Stimulated activated CD4-positive, alpha-beta T cell treated with anti-CD3 and anti-CD28 coated beads, TNF-alpha, amount 100 ng/mL, for 48 hours (primary cell): ENCODE measurements at places on chromosomes 7 and 10.

- no peak for DNase-seq
Observed at GRCh38 chr10:98135222-98135899, 904 bp downstream of the R3HCC1L start.

- no peak for DNase-seq
Observed at GRCh38 chr7:128453836-128454804, 1.6 kb upstream of the HILPDA start.

- DNase-seq, result no peak
Observed at GRCh38 chr10:124064676-124065075, 28.7 kb downstream of the CHST15 start.

DNA sequence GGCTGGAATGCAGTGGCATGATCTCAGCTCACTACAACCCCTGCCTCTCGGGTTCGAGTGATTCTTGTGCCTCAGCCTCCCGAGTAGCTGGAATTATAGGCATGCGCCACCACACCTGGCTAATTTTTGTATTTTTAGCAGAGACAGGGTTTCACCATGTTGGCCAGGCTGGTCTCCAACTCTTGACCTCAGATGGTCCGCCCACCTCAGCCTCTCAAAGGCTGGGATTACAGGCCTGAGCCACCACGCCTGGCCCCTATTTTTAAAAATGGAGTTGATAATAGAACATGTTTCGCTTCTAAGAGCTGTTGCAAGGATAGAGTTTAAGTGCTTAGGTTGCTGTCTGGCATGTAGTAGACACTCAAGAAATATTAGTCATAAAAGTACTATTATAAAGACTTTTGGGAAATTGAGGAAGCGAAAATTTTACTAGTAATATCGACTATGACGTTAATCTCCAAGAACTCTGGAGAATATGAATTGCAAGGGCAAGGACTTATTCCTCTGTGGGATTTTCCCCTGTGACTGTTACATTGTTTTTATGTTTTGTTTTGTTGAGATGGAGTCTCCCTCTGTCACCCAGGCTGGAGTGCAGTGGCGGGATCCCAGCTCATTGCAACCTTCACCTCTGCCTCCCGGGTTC is 7.9 kb downstream of the GTF2I start:
- DNase-seq, result no peak

- no peak for DNase-seq
Observed at GRCh38 chr10:117860135-117860534, 186.6 kb downstream of the RAB11FIP2 start.

DNA sequence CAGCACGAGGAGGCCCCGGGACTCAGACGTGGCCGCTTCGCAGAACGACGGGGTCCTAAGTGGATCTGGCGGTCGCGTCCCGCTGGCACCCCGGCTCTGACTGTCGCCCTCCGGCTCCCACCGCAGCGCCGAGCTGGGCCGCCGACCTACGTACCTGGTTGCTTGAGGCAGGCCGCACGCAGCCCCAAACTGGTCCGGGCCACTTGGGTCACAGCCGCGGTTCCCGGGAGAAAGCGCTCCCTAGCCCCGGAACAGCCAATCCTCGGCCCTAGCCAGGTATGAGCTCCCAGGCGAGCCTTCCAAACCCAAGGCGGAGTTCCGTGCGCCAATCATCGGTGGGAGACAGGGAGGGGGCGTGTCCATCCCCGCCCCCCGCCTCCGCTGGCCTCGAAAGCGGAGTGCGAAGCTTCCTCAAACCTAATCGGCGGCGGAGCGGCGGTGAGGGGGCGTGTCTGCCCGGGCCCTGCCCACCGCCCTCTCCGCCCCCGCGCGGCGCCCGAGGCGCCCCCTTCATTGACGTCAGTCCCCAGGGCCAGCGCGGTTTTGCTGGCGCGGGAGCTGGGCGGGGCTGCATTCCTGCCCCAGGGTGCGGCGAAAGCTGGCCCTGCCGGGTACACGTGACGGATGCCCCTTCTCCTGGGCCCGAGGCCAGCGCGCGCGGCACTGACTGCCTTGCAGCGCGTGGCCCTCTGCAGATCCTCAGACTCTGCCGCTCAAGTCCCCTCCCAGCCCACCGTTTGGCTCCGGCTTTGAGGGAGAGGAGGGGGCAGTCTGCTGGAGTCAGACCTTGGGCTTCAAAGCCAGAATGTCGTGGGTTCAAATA is at the start of gene AVPI1:
Gene AVPI1 (minus strand): TSS at position 280 of the 823 bp plus-strand sequence. CDS start 7,336 bp downstream, outside the sequence.
- peak; percentile 89 for DNase-seq

GRCh38 chr7:81684514-81685269 is 85.2 kb downstream of the HGF start:
- no peak for DNase-seq

DNA sequence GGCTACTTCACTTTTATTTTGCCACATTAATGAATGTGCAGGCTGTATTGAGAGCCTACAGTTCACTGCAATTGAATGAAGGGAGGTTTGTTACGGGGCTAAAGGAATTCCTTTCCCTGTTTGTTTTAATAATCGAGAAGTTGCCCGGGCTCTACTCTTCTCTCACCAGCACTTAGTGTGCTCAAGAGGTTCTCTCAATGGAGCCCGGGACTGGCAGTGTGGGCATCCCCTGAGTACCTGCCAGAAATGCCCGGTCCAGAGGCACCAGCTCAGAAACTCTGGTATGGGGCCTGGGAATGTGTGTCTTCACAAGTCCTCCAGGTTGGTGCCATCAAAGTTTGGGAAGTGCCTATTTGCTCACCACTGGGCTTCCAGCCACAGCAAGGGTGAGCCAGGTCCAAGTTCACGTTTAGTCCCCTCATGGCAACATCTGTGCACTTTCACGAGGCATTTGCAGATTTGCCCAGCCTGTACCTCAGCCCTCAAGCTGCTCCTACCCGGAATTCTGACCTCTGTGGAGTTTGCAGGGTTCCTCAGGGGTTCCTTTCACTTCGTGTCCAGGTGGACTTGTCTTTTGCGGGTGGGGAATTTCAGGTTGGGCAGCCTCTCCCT is 622.4 kb downstream of the SDK1 start:
- DNase-seq, result no peak

GRCh38 chr10:104734433-104734832 is 93.3 kb downstream of the SORCS3 start:
- no peak for DNase-seq

DNA sequence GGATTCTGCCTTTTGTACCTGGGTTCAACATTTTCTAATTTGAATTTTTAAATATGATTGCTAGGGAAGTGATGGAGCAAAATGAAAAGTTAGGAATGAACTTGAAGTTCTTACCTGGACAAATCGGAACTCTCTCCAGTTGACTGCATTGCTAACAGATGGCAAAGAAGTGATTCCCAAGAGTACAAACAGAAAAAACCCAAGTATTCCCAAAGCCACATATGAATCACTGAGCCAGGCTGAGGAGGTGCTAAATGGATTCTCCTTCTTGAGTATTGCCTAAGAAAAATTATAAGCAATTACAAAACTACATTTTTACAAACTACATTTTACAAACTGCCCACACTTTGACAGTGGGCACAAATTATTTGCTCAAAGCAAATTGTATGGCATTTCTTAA is 25.9 kb downstream of the STEAP4 start:
- DNase-seq, result no peak

DNA sequence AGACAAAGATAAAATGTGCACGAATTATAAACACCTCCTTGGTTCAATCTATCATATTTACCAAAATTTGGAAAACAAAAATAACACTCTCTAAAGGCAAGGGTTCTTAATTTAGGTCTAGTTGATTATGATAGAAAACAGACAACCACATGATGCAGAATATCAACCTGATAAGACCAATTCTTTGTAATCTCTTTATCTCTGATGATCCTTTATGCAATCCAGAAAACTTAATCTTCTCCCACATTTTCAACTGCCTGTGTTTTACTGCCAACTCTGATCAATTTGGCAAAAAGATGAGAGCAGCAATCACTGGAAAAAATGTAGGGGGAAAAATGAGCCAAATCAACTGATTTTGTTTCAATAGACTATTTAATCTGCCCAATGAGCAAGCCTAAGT is 148.5 kb downstream of the LRRN3 start:
- DNase-seq, result no peak

DNA sequence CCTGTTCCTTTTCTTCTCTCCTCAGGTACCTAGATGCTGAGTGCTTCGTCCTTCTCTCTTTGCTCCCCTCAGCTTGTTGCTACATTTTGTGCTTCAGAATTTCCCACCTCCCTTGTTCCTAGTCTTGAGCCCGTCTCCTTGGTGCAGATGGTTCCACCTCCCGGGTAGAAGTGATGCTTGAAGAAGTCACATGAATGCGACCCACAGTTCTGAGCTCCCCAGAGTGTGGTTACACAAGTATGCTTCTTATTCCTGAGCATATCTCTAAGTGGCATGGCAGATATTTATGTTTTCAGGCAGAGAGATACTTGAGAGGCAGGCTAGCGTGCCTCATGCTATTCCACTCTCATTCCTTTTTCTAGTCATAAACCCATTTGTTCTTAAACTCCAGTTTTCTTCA is 34.0 kb downstream of the INPP5F start:
- DNase-seq, result no peak

GRCh38 chr7:118218413-118219156 is 5.9 kb upstream of the ANKRD7 start:
- DNase-seq, result no peak

DNA sequence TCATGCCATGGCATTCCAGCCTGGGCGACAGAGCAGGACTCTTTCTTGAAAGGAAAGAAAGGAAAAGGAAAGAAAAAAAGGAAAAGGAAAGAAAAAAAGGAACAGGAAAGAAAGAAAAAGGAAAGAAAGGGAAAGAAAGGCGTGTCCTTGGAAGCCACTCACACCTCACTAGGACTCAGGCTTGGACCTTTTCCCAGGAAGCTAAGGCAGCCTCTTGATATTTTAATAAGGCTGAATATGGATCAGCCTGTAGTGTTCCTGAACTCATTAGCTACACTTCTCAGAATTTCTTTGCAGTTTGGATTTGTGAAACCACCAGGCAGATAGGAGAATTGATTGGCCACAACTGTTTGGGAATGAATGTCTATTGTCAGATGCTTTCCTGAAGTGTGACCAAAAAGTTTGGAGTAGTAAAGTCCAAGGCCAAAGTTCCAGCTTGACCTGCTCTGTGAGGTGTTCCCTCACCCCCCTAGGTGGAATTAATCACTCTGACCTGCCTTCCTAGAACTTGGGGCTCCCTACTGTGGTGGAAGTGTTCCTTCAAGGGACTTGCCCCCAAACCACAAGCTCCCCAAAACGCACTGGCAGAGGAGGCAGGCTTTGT is 7.1 kb upstream of the MALSU1 start:
- no peak for DNase-seq

GRCh38 chr10:68185085-68185484 is 46.8 kb downstream of the ATOH7 start:
- no peak for DNase-seq

GRCh38 chr7:74657692-74658177 is at the start of gene GTF2I:
TSS of gene GTF2I (plus strand) at chr7:74657718. CDS start at chr7:74689129, 31,411 bp downstream.
- no peak for DNase-seq

DNA sequence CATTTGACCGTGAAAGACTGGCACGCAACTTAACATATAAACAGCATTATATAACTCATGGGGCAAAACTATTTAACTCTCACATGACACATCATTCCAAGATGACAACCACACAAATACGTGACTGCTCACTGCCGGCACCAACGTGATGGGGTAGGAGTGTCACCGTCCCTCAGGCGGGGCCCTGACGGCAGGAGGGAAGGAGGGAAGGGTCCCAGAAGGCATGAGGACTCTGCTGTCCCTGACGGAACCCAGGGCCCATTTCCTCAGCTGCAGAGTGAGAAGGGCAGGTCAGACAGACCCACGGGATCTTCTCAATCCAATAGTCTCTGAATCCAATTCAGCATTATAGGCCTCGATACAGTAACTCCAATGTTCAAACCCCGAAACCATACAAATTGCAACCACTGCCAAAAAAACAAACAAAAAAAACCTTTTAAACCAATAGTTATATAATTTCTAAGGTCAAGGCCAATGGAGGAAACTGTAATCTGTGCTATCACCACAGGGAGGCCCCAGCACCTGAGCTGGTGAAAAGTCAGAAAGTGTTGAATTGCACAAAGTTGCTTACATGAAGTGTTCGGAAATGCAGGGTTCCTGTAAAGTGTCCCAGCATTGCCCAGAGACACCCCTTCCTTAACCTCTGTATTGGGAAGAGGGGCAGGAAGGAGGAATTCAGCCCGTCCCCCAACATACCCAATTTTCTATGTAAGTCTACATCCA is 137.4 kb downstream of the TNS3 start:
- no peak for DNase-seq

- DNase-seq, result no peak
Observed at GRCh38 chr7:136102881-136103280, 125.7 kb upstream of the MTPN start.

DNA sequence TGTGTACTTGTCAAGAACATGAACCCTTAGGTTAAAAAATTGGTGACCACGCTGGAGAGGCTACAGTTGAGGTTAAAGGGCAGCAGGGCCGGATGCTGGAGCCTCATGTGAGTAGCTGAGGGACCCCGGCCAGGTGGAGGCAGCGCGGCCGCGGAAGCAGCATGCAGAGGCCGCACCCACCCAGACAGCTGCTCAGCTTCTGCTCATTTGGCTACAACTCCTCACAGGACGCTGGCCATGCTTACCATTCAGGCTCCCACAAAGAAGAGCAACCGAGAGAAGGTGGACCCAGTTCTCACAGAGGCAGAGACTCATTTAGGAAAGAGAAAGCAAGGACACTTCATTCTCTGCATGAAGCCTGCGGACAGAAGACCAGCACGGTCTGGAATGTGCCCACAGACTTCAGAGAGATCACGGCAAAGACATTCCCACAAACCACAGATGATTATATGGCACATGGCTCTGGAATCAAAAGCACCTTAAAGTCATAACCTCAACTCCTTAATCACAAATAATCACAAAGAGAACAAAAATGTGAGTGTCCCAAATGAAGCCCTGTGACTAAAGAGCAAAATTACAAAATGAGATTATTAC is 94.4 kb downstream of the VOPP1 start:
- DNase-seq, result no peak

DNA sequence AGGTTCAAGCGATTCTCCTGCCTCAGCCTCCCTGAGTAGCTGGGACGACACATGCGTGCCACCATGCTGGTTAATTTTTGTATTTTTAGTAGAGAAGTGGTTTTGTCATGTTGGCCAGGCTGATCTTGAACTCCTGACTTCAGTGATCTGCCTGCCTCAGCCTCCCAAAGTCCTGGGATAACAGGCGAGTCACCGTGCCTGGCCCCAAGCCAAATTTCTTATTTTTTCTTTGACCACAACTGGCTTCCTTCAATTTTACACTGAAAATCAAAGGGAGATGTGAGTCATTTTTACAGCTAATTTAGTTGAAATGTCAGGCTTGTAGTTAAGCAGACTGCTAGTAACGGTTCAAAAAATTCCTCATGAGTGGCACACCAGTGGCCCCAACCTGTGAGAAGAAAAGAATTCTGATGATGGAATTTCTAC is 7.8 kb downstream of the RNF216 start:
- DNase-seq, result peak; percentile 32

- no peak for DNase-seq
Observed at GRCh38 chr7:24574386-24574785, 1.1 kb downstream of the PALS2 start.

DNA sequence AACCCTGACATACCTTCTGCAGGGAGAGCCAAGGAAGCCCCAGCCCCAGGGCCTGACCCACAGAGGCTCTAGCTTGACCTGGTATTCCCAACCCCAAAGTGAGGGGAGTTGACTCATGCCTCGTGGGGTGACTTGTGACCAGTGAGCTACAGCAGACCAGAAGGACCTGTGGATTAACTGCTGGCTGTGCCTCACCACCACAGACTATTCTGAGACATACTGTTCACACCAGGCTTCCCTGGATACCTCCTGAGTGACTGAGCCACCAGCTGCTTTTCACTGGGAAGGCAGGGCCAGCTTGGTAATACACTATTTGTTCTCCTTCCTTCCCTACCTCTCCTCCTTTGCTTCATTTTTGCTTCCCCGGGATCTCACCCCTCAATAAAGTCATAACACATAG is 7.3 kb downstream of the PLXNA4 start:
- DNase-seq, result no peak

GRCh38 chr7:22942191-22942590 is 71.7 kb downstream of the HYCC1 start:
- no peak for DNase-seq
